ENCODE measurements at places on chromosomes 12 and 14.

DNA sequence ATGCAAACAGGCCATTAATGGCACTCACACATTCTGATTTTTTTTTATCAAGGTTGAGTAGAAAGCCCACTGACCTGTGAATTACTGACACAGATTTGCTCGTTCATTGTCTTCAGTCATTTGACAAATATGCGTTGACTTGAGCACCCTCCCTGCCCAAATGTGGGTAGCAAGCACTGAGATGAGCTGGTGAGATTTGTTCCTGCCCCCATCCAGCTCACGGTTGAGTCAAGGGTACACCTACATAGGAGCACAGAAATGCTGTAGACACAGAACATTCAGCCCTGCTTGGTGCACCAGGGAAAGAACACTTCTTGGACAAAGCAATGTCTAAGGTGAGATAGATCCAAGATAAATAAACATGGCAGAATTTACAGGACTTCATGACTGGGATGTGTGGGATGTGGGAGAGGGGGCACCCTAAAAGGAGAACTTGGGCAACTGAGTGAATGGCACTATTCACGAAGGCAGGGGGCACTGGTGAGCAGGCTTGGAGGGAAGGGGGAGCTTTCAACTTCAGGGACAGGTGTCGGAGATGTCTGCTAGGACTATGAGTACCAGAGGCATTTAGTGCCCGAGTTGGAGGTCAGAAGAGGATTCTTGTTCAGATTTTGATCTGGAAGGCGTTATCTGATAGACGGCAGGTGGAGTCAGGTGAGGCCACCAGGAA is 213.4 kb downstream of the VRK1 start:
- no peak for DNase-seq

DNA sequence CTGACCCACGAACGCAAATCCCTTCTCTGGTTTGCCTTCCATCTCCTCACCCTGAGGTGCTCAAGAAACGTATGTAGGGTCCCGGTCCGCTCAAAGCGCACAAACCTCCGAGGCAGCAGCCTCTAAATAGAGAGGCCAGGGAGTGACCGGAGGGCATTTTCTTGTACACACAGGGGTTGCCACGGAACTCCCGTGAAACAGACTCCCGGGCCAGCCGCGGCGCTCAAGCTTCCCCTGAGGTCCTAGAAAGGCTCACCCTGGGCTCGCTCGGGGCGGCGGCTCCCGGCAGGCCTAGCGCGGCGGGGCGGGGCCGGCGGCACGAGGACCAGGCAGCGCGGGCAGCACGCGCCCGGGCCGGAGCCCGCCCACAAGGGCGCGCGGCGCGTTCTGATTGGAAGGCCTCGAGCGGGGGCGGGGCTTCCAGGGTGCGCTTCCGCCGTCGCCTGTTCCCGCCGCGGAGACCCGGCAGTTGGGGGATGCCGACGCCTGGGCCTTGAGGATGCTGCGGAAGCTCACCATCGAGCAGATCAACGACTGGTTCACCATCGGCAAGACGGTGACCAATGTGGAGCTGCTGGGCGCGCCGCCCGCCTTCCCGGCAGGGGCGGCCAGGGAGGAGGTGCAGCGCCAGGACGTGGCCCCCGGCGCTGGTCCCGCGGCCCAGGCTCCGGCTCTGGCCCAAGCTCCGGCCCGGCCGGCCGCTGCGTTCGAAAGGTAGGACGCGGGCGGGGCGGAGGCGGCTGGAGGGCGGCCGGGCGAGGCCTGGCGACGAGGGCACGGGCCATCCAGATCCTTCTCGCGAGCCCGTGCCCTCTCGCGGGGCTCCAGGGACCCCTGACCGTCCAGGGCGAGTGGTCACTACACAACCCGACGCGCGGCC is at the start of gene TDRD9:
Gene TDRD9, plus strand, starts transcription at position 446 of the 880 bp plus-strand sequence. Its CDS starts 54 bp downstream, at position 500.
- DNase-seq: peak; percentile 6

GRCh38 chr12:42590330-42590934 is 886 bp upstream of the PRICKLE1 start:
- DNase-seq: peak; percentile 4

GRCh38 chr12:26648584-26648983 is 184.4 kb downstream of the ITPR2 start:
- no peak for DNase-seq

- no peak for DNase-seq
These were observed 117.4 kb downstream of the ADAMTS20 start for GRCh38 chr12:43434614-43435013.

- no peak for DNase-seq
These were observed 42.5 kb downstream of the GALNT9 start for GRCh38 chr12:132286912-132287311.

DNA sequence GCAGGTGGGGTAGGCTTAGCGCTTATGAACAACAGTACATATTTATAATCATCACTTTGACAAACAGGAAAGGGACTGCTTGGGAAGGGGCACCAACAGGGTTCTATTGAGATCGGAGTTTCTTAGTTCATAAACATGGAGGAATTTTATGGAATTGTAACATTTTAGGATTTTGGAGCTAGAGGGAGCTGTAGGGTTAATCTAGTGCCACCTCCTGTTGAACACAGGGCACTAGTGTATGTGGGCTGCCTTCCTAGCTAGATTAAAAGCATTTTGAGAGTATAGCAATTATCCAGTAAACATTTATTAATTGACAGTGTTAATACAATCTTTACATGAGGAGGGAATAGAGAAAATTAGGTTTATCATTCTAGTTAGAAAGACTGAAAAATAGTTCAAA is 23.1 kb upstream of the TBC1D30 start:
- DNase-seq: no peak

DNA sequence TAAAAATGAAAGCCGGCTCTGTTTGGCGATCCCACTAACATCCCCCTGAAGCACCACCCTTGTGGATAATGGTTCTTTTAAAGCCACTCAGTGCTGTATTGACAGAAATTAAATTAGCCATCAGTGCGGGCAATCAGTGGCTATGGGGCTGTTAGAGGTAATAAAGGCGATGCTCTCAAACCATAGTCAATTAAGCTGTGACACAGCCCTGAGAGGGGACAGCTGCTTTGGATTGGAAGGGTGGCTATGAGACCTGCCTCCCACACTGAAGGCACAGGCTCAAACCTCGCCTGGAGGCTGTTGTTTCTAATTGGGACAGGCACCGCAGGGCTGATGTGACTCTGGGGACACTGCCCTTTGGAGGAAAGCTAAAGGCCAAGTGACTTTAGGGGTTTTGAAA is 562.2 kb downstream of the VRK1 start:
- DNase-seq: no peak

DNA sequence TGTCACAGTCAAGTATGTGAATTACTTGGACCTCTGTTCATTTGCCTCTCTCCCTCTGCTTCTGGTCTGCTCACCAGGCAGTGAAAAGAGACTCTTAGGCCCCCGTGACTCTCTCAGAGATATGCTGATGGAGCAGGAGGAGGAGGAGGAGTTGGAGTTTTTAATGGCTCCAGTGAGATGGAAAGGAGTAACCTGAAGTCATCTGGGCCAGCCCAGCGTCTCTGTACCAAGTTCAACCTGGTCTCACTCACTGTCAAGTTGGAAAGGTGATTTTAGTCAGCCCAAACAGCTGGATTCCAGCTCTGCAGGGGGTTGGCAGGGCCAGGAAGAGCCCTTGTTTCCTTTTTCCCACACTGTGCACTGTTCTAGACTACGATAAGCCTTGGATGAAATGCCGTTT is 48.6 kb downstream of the SH2B3 start:
- DNase-seq: no peak

DNA sequence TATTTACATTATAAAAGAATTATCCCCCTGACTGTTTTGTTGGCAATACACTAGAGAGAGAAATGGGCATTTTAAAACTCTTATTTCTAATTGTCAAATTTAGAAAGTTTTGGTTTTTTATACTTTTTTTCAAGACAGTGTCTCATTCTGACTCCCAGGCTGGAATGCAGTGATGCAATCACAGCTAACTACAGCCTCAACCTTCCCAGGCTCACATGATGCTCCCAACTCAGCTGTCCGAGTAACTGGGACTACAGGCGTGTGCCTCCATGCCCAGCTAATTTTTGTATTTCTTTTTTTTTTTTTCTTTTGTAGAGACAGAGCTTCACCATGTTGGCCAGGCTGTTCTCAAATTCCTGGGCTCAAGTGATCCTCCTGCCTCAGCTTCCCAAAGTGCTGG is 8.3 kb upstream of the OR11H6 start:
- DNase-seq: no peak

- no peak for DNase-seq
These were observed 118.1 kb downstream of the RERGL start for GRCh38 chr12:17971850-17972249.

DNA sequence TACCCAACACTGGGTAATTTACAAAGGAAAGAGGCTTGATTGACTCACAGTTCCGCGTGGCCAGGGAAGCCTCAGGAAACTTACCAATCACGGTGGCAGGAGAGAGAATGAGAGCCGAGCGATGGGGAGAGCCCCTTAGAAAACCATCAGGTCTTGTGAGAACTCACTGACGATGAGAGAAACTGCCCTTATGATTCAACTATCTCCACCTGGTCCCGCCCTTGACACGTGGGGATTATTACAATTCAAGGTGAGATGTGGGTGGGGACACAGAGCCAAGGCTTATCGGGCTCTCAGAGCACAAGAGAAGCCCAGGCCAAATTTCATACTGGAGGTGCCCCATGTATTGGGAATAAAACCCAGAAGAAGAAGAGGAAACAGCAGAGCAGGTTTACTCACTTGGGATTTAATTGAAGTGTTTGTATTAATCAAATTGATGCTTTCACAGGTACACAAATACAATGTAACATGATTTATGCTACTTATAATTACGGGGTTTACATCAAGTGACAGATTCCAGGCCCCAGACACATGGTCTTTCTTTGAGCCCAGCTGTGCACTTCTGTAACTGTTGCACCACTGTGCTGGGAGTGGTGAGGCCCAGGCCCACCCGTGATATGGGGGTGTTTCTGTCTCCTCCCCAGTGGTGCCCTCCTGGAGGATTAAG is 8.2 kb upstream of the CCDC85C start:
- DNase-seq: no peak

- no peak for DNase-seq
These were observed 364.2 kb downstream of the SOX5 start for GRCh38 chr12:23585156-23585781.

DNA sequence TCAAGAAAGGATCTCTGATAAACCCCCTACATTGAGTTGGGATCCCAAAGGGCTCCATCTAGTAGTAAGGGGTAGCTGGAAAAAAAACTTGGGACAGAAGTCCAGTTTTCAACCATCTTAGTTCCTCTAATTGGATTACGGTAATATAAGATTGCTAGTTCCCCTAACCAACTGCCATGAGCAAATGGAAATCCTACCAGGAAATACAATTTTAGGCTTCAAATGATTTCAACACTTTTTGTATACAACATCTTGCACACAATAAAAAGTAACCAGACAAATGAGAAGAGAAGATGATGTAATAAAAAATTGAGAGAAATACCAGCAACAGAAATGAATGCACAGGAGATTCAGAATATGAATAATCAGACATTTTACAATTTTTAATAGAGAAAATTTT is 73.0 kb downstream of the TSHR start:
- no peak for DNase-seq

DNA sequence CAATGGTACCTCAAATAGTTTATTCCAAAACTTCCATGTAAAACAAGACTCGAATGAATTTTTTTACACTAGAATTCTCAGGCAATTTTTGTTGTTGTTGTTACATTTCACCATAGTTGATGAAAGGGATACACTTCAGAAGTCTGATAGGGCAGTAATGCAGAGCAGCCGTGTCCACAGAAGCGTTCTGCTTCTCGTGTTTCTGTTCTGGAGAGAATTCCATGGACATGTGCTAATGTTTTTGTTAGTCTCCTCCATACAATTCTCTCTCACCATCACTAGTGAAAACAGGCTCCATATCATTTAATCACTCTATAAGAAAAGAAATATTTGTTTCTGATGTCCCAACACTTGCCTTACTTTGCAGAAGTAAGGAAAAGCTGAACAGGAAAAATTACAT is 606.1 kb downstream of the SLC16A7 start:
- no peak for DNase-seq

- DNase-seq: no peak
These were observed 52.7 kb downstream of the PTGER2 start for GRCh38 chr14:52366796-52367315.

- no peak for DNase-seq
These were observed 124.2 kb downstream of the HMGA2 start for GRCh38 chr12:65948320-65949008.

- DNase-seq: peak; percentile 77
These were observed 25.1 kb upstream of the CDK17 start for GRCh38 chr12:96425321-96425720.

- no peak for DNase-seq
These were observed 270.4 kb upstream of the RTL1 start for GRCh38 chr14:101173698-101174521.

- DNase-seq: no peak
These were observed 52.7 kb downstream of the RASSF3 start for GRCh38 chr12:64663015-64663414.

GRCh38 chr12:53292426-53292825 is 2.9 kb upstream of the PFDN5 start:
- DNase-seq: no peak

- no peak for DNase-seq
These were observed 47.7 kb upstream of the PPP2R5C start for GRCh38 chr14:101713621-101714349.

DNA sequence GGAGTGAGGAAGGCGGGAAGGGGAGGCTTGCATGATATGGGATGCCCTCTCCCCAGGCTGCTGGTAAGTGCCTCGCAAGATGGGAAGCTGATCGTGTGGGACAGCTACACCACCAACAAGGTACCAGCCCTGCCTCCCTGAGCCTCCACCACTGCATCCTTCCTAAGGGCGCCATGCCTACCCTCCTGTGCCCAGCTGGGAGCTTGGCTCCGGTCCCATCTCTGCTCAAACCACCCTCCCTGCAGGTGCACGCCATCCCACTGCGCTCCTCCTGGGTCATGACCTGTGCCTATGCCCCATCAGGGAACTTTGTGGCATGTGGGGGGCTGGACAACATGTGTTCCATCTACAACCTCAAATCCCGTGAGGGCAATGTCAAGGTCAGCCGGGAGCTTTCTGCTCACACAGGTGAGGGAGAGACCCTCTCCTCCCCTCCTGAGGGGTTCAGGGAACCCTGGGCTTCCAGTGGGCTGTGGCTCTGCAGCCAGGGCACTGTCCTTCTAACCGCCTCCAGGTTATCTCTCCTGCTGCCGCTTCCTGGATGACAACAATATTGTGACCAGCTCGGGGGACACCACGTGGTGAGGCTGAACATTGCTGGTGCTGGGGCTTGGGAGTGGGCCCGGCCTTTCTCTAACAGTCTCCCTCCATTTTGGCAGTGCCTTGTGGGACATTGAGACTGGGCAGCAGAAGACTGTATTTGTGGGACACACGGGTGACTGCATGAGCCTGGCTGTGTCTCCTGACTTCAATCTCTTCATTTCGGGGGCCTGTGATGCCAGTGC is 2.6 kb downstream of the GNB3 start:
- DNase-seq: no peak

GRCh38 chr14:78405079-78405856 is 235.1 kb downstream of the NRXN3 start:
- DNase-seq: no peak
